ENCODE measurements at places on chromosomes 6 and 20.
A peak's percentile ranks its signal among the peaks of the same experiment; 100 is the strongest.

GRCh38 chr6:63543982-63544381 is 28.3 kb upstream of the LOC128125822 start:
- no peak for DNase-seq

DNA sequence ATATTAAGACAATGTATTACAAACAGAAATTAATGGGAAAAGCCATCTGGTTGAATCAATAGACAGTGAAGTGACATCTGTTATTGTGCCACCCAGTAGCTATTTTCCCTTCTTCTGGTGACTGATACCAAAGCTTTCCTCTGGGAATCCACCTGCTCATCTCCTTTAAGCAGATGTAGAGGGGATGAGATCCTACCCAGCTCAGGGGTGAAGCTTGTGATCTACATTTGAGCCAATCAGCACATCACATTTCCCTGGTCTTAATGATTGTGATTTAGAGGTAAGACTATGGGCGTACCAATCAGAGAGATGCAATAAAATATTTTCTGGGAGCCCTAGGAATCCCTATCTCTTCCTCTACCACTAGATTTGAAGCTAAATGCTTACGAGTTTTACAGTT is 782.9 kb downstream of the PTPRT start:
- no peak for DNase-seq

- peak; percentile 43 for DNase-seq
Observed at GRCh38 chr6:129717277-129717676, 7.3 kb upstream of the ARHGAP18 start.

DNA sequence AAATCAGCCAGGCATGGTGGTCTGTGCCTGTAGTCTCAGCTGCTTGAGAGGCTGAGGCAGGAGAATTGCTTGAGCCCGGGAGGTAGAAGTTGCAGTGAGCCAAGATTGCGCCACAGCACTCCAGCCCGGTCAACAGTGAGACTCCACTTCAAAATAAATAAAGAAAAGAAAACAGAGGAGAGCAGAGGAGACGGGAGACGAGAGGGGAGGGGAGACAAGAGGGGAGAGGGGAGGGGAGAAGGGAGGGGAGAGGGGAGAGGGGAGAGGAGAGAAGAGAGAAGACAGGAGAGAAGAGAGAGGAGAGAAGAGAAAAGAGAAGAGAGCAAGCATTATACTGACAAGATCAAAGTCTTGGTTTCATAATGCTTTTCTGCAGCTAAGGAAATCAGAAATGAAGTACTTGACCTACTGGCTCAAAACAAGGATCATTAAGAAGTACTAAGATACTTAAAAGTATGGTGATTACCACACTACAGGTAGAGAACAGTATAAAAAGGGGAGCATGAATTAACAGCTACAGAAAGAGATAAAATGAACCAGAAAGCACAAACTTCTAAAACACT is 30.5 kb downstream of the FAM8A1 start:
- DNase-seq: peak; percentile 39

- DNase-seq: peak; percentile 56
Observed at GRCh38 chr6:136791296-136792094, 782 bp downstream of the MAP3K5 start.

GRCh38 chr6:25511376-25511775 is 140.6 kb upstream of the SCGN start:
- no peak for DNase-seq

DNA sequence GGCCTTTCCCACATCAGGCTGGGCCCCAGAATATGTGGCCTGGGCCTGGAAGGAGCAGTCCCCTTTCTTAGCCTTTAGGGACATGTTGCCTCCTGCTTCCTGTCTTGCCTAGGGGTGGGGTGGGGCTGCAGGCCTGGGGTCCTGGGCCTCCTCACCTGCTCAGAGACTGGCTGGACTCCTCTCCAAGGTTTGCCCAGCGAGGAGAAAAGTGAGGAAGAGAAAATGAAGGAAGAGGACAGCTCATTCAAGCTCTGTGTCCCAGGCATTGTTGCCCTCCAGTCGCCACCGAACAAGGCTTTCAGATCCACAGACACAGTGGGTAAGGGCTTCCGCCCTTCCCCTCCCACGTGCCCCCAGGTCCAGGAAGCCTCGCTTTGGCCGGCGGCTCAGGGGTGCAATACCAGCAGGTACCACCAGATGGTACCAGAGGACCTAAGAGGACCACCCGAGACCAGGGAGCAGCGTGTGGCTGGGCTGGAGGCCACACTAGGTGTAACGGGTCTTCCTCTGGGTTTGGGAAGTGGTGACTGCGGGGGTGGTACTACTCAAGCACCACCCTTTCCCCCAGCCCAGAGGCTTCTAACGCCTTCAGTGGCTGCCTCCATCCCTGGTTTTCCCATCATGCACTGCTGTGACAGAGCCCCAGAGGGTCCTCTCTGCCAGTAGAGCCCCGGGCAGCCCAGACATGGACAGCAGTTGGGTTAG is 5.5 kb upstream of the BAK1 start:
- DNase-seq: peak; percentile 56

- no peak for DNase-seq
Observed at GRCh38 chr20:21500599-21500998, 13.3 kb downstream of the NKX2-2 start.

DNA sequence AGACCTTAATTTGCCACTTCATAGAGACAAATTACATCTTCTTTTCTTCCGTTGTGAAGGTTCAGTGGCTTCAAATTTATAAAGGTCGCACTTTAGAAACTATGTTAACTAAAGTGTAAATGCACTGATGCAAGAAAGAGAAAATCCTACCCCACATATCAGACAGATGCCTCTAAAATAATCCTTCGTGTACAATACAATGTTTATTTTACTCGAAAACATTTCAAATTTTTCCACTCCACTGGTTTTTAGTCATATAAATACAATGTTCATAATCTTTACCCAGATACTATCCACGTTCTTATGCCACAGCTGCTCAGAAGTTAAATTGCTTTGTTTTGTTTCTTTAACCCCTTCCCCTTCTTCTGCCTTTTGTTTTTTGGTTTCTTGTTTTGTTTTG is 140.3 kb upstream of the LAMP5 start:
- no peak for DNase-seq

GRCh38 chr6:21804941-21805610 is 211.5 kb downstream of the SOX4 start:
- DNase-seq: peak; percentile 67

DNA sequence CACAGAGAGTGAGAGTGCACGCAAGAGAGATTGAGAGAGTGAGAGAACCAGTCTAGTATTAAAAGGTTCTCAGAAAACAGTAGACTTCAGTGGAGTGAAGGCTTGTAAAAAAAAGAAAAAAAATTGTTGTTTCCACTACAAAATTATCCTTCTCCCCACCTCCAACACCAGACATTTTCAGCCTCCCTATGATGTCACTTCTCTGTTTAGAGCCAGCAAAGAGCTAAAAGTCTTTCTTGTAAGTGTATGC is 77.8 kb downstream of the BACH2 start:
- peak; percentile 22 for DNase-seq

DNA sequence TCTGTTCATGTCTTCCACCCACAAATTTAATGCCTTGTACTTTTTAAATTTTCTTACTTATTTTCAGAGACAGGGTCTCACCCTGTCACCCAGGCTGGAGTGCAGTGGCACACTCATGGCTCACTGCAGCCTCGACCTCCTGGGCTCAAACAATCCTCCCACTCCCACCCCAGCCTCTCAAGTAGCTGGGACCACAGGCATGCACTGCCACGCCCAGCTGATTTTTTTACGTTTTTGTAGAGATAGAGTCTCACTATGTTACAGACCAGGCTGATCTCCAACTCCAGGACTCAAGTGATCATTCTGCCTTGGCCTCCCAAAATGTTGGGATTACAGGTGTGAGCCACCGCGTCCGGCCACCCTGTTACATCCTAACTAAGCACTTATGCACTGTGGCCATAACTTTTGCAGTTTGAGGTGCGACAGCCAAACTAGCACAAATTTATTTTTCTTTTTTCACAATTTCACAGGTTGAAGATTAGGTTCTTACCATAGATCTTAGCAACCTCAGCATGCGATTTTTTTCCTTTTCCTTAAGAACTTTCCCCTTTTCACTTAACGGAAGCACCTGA is 92.1 kb downstream of the EPB41L2 start:
- peak; percentile 13 for DNase-seq

- no peak for DNase-seq
Observed at GRCh38 chr6:32252331-32253009, 28.6 kb upstream of the NOTCH4 start.

DNA sequence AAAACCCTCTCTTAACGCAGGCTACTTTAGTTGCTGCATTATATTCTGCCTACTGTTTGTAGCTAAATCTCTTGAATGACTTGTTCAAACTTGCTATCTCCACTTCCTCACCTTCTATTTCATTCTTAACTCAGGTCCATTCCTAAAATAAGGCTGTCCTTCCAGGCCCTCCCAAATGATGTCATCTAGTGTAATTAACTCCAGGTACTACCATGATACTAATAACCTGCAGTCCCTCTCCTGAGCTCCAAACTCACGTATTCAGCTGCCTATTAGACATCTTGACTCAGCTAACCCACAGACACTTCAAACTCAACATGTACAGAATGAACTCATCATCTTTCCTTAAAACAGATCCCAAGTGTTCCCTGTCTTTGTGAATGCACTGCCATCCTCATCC is 10.5 kb upstream of the TOP1 start:
- no peak for DNase-seq

GRCh38 chr6:153099636-153100035 is 31.4 kb downstream of the RGS17 start:
- no peak for DNase-seq

DNA sequence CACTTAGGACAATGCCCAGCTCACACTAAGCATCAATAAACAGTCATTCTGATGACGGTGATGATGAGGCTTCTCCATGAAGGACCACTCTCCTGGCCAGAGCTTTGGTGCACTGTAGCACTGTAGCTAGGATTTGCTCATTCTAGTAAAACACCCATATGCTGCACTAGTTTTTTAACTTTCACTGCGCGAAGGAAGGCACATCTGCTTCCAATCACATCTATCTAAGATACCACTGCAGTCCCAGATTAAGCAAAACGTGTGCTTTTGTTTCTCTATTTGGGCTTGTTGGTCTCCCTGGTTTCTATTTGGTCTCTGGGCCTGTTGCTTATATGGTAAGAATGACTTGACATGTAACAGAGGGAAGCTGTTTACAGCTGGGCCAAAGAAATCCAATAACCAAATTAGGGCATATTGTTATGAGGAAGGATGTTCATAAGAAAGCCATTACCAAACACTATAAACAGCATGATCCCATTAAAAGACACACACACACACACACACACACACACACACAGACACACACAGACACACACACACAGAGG is 62.4 kb downstream of the FAM229B start:
- DNase-seq: no peak

DNA sequence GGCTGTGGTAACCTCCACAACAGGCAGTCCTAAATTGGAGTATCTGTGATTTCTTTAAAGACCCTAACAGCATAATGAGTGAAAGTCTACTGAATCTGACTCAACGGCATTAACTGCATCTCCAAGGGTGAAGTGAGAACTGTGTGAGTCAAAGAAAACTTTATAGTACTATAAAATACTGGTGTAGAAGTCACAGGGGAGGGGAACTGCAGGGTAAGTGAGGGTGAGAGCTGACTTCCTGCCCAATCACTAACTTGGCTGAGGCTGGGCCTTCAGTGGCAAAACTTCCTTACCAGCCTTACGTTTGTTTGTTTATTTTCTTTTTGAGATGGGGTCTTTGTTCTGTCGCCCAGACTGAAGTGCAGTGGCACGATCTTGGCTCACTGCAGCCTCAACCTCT is 109.8 kb downstream of the PTPRK start:
- DNase-seq: no peak

GRCh38 chr20:21557241-21558020 is 43.6 kb upstream of the NKX2-2 start:
- DNase-seq: no peak

- DNase-seq: no peak
Observed at GRCh38 chr6:168240160-168240559, 79.4 kb downstream of the DACT2 start.

DNA sequence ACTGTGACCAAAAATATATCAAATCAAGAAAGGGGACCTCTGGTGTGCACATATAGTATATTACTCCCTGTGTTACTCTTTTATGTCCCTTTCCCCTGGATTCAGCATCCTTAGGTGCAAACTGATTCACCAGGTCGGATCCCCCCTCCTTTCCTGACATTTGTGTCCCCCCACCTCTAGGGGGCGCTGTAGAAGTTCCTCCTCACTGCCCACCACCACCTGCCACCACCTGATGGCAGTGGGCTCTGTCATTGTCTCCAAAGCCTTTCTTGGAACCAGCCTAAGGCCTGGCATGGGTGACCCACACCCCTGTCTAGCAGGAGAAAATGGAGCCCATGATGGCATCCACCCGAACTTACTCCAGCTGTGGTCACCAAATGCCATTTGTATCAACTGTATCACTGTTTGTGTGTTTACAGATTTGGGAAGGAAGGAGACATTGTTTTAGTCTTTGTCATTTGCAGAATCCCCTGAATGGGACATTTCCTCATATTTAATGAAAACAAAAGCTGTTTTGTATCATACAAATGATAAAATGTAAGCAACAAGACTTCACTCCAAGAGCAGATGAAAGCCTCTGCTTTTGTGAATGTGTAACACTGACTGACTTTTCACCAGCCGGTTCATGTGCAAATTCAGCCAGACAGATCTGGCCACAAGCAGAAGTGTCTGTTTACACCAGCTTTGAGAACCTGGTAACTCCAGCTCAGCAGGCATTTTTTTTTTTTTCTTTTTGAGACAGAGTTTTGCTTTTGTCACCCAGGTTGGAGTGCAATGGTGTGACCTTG is 66.2 kb downstream of the ARMC2 start:
- no peak for DNase-seq

GRCh38 chr6:140500849-140501248 is 1126.4 kb upstream of the CITED2 start:
- no peak for DNase-seq

DNA sequence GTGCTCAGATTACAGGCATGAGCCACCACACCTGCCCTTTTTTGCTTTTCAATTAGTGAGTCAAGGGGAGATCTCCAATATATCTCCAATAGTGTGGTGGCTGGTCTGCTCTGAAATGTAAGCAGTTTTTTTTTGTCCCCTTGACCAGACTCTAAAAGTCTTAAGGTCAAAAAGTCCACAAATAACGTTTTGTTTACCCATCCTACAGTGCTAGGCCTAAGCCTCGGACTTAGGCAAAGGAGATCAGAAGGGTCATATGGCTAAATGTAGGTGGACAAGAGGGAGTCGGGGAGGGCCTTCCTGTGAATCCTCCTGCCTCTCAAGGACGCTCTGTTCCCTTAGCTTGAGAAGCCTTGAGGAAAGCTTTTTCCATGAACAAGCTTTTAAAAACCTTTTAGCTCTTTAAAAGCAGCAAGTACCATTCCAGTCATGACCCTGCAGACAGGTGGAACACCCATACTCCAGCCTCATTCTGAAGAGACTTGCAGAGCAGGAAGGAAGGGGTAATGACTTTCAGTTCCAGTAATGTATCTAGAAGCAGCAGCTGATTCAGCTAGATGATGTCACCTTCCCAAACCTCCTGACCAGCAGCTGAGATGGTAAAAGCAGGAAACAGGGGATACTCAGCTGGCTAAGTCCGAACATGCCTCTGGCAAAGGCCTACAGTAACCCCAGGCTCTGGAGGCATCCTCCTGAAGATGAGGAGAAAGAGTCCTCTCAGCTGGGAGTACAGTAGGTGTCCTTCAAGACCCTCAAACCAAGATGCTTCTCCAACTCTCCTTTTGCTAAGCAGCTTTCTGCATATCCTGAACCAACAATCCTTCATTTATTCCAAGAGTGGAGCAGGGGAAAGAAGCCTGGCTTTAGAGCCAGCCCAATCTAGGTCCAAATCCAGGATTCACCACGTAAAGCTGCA is 23.6 kb downstream of the BCL2L1 start:
- peak; percentile 90 for DNase-seq

All from brain microvascular endothelial cell (primary cell).